ENCODE measurements at places on chromosomes 2 and 18.

GRCh38 chr2:124725187-124725586 lies 700.1 kb downstream of the CNTNAP5 start:
- no peak for DNase-seq

- DNase-seq = no peak
Observed at GRCh38 chr2:140246058-140246457, 1465.9 kb upstream of the NXPH2 start.

- no peak for DNase-seq
Observed at GRCh38 chr18:8367217-8367988, 241.8 kb upstream of the RAB12 start.

GRCh38 chr18:30451981-30452380 lies 590.6 kb downstream of the DSC3 start:
- no peak for DNase-seq

- no peak for DNase-seq
Observed at GRCh38 chr2:158045362-158045761, 56.3 kb upstream of the UPP2 start.

DNA sequence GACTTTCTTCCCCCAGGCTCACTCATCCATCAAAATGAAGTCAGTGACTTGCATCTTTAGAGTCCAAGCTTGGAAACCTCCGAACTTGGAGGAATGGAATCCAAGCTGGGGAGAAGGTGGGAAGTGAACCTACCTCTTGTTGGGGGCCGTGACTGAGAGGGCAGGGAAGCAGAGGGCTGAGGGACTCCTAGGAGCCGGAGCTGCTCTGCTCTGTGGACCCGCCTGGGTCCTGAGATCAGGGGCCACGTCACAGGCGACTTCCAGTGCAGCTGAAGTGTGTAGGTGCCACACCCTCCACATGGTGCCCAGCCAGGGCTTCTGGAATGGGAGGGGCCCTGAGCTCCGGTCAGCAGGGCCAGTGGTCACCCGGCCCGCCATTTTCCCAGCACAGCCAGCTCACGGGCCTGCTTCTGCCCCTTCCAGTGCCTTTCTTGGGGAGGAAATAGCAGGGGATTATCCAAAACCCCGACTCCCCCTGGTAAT lies 63.4 kb upstream of the OTOS start:
- DNase-seq = no peak
